ENCODE measurements at places on chromosomes 5 and 9.

GRCh38 chr5:170651604-170652277, 131.8 kb upstream of the GABRP start:
- no peak for DNase-seq

GRCh38 chr5:57302164-57302563, 128.3 kb downstream of the GPBP1 start:
- peak; percentile 60 for DNase-seq

GRCh38 chr9:92426501-92427145, 2.4 kb upstream of the OMD start:
- DNase-seq = no peak

GRCh38 chr5:109649318-109649717, 40.4 kb upstream of the MAN2A1 start:
- DNase-seq = no peak

- DNase-seq = no peak
Observed at GRCh38 chr5:164358531-164359259, 853.3 kb downstream of the MAT2B start.

DNA sequence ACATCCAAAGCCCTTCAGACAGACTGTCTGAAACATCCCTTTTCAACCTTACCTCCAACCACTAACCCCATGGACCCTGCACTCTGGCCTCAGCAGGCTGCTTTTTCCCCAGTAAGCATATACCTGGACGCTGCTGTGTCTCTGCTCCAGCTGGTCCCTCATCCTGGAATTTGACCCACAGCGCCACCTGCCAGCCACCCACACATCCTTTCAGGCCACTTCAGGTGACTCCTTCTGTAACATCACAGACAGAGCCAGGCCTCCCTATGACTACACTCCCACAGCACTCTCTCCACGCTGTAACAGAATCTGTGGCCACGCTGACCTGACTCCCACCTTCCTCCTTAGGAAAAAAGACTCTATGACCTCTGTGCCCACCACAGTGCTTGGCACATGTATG, 3.4 kb downstream of the MGAT1 start:
- DNase-seq = peak; percentile 58

GRCh38 chr9:135371535-135371934, 108.0 kb upstream of the PPP1R26 start:
- DNase-seq = no peak

GRCh38 chr5:6377582-6377904, 804 bp downstream of the MED10 start:
- no peak for DNase-seq

- DNase-seq = peak; percentile 84
Observed at GRCh38 chr5:134524272-134524825, 1.1 kb upstream of the JADE2 start.

- no peak for DNase-seq
Observed at GRCh38 chr9:905906-906305, 64.4 kb downstream of the DMRT1 start.

- DNase-seq = no peak
Observed at GRCh38 chr5:143168171-143168741, 235.2 kb downstream of the NR3C1 start.

DNA sequence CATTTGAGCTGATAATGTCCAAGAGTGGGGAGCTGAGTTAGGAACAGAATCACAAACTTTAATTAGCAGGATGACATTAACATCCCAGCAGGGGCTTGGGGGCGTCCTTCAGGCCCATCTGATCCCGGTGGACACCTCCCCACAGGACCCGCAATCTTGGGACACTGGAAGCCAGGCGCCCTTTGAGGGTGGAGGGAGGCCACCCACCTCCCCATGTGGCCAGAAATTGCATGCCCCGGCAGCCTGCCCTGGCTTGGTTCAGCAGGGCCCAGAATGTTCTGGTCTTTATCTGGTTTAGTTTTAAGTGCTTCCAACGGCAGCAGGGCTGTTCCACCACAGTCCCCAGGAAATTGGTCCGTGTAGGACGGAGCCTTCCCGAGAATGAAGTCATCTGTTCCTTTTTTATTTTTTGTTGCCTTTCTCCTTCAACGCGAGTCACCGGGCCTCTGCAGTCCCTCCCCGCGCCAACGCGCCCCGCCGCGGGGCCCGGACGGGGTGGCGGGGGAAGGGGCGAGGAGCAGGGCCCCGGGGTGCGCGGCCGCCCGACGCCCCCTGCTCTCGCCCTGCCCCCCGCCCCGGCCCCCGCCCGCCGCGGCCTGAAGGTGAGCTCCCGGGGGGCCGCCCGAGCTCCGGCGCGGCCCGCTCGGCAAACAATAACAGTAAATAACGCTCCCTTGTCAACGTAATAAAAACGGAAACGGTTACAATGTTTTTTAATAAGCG, 207.9 kb downstream of the C9orf50 start:
- no peak for DNase-seq

DNA sequence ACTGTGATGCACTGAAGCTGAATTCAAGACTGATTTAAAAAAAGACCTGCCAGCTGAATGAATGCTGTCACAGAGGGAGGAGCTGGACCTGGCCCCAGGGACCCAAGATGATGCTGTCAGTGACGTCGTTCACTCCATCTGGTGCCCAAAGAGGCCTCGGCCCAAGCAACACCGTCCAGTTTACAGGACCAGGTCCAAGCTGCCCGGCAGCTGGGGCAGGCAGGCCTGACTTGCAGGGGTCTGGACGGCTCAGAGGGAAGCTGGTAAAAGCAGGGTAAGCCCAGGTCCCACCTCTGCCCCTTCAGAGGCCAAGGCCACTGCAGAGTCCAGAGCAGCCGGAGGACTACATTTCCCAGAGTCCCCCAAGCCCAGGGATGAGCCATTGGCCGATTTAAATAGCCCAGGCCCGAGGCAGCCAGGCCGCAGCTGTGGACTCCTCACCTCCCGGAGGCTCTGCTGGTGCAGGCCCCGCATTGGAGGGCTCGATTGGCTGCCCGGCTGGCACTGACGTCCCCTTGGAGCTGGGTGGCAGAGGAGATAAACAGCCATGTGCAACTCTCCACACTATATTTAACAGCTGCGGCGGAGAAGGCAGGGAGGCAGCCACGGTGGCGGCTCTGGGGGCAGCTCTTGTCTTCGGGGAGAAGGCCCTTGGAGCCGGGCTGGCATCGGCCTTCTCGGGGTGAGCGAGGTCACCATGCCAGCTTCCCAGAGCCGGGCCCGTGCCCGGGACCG, at the start of gene PLPP7:
TSS of gene PLPP7 (plus strand) at position 423 of the 735 bp plus-strand sequence. CDS start at position 698, 275 bp downstream.
- DNase-seq = no peak

DNA sequence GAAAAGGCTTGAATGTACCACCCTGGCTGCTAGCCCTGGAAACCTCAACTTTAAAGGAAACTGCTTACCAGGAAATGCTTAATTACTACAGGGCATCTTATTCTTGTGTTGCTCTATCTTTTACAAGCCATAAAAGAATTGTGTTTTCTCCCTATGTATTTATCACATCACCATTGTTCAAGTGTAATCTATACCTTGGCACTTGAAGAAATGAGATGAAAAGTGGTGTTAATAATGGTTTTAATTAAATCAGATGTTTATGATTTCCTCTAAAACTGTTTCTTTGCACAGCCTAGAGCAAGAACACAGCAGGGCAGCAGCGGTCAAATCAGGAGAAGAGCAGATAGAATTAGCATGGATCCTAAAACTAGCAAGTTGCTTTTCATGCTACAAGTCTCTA, 131.8 kb upstream of the RGMB start:
- no peak for DNase-seq

DNA sequence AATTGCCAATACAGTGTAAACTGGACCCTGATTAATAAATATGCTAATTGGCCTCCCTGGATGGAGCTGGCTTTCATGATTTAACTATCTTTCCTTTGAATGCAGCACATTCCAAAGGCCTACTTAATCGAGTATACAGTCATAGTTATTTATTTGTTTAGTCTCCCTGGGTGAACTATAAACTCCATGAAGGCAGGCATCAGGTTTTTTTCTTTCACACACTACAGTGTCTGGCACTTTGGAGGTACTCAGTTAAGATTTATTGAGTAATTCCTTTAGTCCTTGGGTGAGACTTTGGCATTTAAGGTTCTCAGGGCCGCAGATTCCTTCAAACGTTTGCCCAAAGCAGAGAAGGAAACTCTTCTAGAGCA, 20.5 kb downstream of the RUSC2 start:
- no peak for DNase-seq

GRCh38 chr5:159095151-159095721, 4.5 kb downstream of the EBF1 start:
- no peak for DNase-seq

- no peak for DNase-seq
Observed at GRCh38 chr5:177447066-177447610, 524 bp downstream of the PRR7 start.

DNA sequence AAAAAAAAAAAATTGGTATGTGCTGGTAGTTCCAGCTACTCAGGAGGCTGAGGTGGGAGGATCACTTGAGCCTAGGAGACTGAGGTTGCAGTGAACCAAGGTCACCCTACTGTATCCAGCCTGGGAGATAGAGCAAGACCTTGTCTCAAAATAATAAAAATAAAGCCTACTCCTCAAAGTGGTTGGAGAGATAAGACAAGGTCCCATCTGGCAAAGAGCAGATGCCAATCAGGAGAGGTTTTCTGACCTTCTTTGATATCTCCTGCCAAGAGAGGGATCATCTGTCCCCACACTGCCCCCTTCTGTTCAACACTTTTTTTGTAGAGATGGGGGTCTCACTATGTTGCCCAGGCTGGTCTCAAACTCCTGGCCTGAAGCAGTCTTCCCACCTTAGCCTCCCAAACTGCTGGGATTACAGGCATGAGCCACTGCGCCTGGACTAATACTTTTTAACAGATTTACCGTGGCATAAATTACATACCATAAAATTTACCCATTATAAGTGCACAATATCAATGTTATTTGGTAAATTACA, 64.7 kb downstream of the SH3PXD2B start:
- no peak for DNase-seq

- peak; percentile 51 for DNase-seq
Observed at GRCh38 chr9:34072868-34073590, 24.3 kb upstream of the UBAP2 start.

GRCh38 chr9:93221044-93221443, 37.1 kb downstream of the WNK2 start:
- no peak for DNase-seq

DNA sequence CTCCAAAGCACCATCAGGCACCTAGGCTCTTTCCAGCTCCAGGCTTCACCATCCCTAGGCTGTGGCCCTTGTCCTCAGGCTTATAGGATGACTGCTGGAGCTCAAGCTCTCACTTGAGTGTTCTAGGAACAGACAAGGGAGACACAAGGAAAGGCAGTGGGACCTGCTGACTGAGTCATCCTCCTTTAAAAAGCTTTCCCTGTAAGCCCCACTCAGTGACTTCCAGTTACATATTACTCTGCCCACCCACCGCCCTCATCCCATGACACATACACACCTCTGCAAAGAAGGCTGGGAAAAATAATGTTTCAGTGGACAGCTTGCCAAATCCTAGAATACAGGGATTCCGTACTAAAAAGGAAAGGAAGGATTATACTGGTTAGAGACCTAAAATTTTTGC, 154.2 kb upstream of the ZNF366 start:
- no peak for DNase-seq

DNA sequence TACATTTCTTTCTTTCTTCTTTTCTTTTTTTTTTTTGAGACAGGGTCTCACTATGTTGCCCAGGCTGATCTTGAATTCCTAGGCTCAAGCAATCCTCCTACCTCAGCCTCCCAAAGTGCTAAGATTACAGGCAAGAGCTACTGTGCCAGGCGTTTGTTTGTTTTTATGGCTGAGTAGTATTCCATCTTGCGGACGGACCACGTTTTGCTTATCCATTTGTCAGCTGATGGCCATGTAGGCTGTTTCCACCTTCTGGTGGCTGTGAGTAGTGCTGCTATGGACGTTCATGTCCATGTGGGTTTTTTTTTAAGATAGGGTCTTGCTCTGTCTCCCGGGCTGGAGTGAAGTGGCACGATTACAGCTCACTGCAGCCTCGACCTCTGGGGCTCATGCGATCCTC, 2.5 kb downstream of the DOK3 start:
- no peak for DNase-seq

- DNase-seq = no peak
Observed at GRCh38 chr9:72205513-72205912, 56.3 kb downstream of the GDA start.

- DNase-seq = no peak
Observed at GRCh38 chr5:139454568-139455290, 7.8 kb downstream of the ECSCR start.

DNA sequence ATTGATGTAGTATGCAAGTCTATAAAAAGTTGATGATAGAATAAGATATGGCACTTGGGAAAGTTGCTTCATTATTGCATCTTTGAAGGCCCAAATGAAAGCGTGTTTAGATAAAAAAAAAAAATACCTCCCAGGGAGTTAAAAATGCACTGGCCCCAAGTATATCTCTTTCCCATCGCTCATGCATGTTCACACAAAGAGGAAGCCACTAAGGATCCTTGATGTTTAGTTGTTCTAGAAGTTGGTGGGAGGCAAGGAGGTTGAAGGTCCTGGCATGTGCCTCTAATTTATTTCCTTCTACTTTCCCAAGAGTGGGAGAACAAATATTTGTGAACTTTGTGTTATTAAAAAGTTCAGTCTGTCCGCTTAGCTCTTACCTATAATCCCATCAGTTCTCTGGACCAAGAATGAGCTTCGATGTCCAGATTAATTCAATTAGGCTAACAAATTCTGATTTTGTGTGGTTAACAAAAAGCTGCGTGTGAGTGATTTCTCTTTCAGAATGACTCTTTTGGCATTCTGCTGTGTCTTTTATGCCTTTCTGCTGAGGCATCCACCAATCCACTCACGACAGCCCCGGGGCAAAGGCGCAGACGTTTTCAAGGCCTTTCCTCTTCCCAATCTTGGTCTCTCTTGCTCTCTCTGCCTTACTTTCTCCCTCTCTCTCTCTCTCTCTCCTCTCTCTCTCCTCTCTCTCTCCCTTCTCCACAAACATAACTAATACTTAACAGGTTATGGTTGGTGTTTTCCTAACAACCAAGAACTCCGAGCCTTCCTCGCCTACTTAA, 135.1 kb upstream of the ERCC6L2 start:
- no peak for DNase-seq

DNA sequence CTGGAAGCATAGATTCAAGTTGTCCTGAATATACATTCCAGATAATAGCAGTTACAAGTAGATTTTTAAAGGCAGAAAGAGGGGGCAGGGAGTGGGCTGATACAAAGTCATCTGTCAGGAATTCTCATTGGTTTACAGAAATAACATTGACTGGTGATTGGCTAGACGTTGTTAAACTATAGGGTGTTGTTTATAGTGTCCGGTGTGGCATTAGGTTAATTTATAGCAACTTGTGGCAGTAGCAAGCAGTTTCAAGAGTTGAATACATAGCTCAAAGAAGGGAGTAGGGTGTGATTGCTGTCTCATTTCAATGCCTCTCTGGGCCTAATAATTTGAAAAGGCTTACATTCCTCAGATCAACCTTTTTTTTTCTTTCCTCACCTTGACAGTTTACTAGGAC, 10.7 kb upstream of the POC5 start:
- no peak for DNase-seq

DNA sequence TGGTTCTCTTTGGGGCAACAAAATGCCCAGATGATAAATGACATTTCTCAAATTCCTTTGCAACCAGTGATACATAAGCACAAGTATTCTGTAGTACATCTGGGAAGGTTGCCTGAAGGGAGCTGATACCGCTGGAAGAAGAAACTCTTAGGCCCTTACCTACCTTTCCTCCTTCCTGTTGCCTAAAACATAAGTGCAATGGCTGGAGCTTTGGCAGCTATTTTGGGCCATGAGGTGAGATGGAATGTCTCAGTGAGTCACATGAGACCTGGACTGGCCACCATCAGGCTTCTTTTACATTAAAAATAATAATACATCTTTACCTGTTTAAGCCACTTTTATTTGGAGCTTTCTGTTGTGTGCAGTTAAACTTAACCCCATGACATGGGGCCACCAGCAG, 11.2 kb upstream of the ADGRD2 start:
- no peak for DNase-seq

All from left lobe of liver (tissue), 2 donors.